ENCODE measurements at places on chromosomes 5 and 9. TPM values are rescaled to one million over a fixed set of nuclear protein-coding genes. Genes with fewer than 3 reads are reported as not detected.

ZNF366 gene
- not detected for total RNA-seq

TLN1 gene
- total RNA-seq, result 106 TPM

GPR21 gene
- not detected for total RNA-seq

PCDHA12 gene
- 2.3 TPM for total RNA-seq

ZNF367 gene
- 12.3 TPM for total RNA-seq

CCDC180 gene
- total RNA-seq, result 6.2 TPM

LCN1 gene
- total RNA-seq, result not detected

IFNA8 gene
- not detected for total RNA-seq

FAM221B gene
- total RNA-seq, result not detected

RASGRF2 gene
- total RNA-seq, result 5.3 TPM

LCNL1 gene
- total RNA-seq, result 0.33 TPM

SOX30 gene
- total RNA-seq, result 0.04 TPM
